CD4-positive, alpha-beta T cell treated with Interleukin-4 for 1 hour (primary cell): ENCODE measurements at places on chromosomes 6 and 20.

DNA sequence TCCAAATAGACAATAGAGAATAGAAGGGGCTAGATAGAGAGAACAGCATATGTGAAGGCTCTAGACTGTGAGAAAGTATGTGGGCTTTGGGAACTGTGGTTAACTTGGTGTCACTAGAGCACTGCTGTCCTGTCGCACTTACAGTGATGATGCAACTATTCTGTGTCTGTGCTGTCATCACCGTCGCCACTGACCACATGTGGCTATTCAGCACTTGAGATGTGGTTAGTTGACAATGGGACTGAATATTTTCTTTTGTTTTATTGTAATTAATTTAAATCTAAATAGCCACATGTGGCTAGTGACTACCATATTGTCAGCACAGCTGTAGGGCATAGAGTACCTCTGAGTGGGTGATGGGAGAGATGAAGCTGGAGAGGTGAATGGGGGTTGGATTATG lies 39.0 kb upstream of the IFNGR1 start:
- DNase-seq, result peak; percentile 65

DNA sequence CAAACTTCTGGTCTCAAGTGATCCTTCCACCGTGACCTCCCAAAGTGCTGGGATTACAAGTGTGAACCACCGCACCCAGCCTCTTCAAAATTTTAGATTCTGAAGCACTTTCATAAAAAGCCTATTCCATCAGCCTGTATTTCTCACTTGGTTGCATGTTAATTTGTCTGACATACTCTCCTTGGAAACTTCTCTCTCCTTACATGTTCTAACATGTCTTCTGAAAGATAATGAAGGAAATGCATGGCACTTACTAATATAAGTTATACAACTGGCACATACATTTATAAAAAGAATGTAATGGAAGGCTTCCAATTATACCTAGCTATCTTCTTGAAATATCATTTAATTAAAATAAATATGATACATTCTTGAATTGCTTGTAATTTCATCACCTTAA lies 597.5 kb downstream of the TBC1D32 start:
- DNase-seq, result no peak

GRCh38 chr6:163711615-163712565 lies 297.4 kb downstream of the QKI start:
- peak; percentile 9 for DNase-seq

GRCh38 chr6:151616091-151616513 lies 122.3 kb downstream of the CCDC170 start:
- no peak for DNase-seq

GRCh38 chr6:94673251-94673650 lies 904.1 kb upstream of the MANEA start:
- DNase-seq, result no peak

DNA sequence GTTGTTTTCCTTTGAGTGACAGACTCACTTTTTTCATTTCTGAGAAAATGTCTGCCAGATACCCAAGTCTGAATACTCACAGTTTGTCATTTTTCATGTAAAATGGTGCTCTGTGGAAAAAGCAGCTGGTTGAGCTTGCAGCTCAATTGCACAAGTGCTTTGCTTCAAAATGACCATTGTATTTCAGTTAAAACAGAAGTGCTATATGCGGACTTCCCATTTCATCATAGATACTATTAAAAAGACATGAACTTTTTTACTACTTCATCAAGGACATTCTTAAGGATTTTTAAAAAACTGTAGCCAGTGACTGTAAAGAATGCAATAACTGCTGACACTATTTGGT lies 61.5 kb downstream of the KCNS1 start:
- DNase-seq, result no peak

DNA sequence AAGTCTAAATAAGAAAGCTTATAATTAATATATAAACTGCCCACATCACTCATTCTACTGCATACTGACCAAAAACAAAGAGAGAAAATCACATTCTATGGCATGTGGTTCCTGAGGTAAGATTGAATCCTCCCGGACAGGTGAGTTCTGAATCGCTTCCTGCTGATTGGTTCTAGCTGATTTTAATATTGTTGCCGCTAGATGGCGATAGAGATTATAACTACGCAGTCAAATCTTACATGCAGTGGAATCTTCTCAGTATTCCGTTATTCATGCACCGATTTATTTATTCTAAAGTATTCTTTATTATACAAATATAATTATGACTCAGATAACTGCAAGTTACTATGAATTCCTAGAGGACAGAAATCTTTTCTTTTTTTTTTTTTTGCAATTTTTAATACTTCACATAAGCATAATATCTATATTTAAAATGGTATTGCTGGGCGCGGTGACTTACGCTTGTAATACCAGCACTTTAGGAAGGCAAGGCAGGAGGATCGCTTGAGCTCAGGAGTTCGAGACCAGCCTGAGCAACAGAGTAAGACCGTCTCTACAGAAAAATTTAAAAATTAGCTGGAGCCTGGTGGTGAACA lies 24.2 kb upstream of the TMX4 start:
- DNase-seq, result peak; percentile 76

DNA sequence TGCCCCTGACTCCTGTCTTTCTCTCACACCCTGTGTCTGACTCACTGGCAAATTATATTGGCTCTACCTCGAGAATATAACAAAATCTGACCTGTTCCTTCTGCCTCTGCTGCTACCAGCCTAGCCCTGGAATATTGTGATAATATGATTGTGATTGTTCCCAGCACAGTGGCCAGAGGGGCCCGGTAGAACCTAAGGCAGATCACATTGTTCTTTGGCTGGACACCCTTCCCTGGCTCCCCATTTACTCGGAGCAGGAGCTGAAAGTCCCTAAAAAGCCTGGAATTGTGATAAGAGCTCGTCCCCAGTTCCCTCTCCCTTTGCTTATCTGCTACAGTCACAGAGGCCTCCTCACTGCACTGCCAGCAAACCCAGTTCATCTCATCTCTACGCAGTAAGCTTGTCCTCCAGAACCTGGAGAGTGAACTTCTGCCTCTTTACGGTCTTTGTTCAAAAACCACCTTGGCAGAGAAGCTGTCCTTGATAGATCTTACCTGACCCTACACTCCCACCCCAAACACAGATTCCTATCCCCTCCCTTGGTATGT lies 21.8 kb downstream of the SERPINB6 start:
- no peak for DNase-seq

GRCh38 chr20:8301655-8302054 lies 169.6 kb downstream of the PLCB1 start:
- no peak for DNase-seq

- DNase-seq, result no peak
Observed at GRCh38 chr20:52924411-52925271, 47.5 kb upstream of the TSHZ2 start.

DNA sequence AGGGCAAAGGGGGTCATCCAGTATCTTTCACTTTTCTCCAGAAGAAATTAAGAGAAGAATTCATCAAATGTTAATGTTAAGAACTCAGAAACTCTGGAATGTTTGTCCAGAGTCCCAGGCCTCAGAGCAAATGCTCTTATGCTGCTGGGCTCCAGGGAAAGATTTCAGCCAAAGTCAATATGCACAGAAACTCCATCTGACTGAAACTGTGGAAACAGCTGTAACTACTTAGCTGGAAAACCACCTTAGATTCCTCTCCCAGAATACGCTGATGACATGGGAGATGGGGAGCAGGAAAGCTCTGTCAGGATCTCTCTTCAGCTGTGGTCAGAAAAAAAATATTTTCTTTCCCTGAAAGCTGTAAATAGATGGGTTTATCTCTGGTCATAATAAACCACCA lies 559.6 kb downstream of the RFPL4B start:
- no peak for DNase-seq

DNA sequence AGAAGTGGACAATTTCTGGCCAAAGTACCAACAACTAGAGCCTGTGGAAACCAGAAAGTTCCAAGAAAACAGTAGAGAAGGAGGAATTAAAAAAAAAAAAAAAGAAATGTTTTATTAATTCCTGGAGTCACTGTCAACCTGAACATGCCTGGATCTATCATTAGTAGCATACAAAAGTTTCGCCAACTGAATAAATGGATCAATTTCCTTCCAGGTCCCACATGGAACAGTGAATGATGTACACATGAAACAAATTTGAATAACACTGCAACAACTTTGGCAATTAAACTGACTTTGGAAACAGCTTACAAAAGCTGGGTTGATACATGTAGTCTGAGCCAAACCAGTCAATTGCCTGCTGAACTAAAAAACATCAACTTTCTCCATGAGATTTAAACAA lies 90.0 kb upstream of the HMGCLL1 start:
- no peak for DNase-seq

GRCh38 chr6:6927521-6928361 lies 180.0 kb upstream of the RREB1 start:
- peak; percentile 33 for DNase-seq

DNA sequence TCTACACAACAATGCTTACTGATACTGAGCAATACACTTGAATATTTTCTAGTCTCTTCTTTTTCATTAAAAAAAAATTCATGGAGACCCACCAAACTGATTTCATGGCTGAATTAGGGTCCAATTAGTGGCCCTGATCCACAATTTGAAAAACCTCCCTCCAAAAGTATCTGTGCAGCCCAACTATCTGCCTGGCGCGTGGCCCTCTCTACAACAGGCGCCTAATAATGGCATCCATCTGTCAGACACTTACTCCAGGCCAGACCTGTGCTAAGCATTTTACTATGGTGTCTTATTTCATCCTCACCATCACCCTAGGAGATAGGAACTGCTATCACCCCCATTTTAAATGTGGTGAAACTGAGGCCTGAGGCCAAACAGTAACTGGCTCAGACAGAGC lies 14.0 kb downstream of the TFEB start:
- DNase-seq, result no peak

GRCh38 chr20:47233333-47234188 lies 122.9 kb downstream of the ZMYND8 start:
- no peak for DNase-seq

DNA sequence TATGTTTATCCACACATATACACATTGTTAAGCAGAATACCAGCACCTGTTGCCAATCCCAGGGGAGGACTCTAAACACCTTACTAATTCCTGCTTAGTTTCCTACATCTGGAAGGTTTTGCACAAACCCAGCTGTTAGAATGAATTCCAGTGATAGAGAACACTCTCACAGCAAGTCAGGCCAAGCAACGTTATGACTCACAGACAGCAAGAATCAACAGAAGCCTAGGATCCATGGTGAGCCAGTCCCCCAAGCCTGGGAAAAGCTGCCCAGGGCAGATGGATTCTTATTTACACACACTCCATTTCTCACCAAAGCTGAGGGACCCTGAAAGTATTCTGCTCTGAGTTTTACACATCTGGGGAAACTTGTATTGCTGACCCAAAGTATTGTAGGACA lies 291.7 kb downstream of the SLC35F1 start:
- no peak for DNase-seq

DNA sequence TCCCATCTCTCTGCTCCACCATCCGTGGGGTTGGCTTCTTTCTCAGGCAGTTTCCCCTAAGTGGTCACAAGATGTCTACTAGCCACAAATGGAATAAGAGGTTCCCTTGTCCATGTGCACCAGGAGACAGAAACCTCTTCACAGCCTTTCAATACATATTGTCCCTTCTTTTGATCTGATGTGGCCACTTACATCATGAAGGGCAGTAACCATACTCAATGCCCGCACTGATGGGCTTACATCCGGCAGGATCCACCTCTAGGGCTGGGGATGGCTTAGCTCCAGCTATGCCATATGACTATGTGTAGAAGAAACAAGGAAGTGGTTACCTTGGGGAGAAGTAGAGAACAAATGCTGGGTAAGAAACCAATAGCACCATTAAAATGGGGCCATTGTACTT lies 64.4 kb downstream of the PLEKHG1 start:
- DNase-seq, result no peak

GRCh38 chr6:12751694-12752325 lies 35.2 kb downstream of the PHACTR1 start:
- DNase-seq, result peak; percentile 3

- DNase-seq, result no peak
Observed at GRCh38 chr6:53639520-53639919, 26.0 kb downstream of the KLHL31 start.

DNA sequence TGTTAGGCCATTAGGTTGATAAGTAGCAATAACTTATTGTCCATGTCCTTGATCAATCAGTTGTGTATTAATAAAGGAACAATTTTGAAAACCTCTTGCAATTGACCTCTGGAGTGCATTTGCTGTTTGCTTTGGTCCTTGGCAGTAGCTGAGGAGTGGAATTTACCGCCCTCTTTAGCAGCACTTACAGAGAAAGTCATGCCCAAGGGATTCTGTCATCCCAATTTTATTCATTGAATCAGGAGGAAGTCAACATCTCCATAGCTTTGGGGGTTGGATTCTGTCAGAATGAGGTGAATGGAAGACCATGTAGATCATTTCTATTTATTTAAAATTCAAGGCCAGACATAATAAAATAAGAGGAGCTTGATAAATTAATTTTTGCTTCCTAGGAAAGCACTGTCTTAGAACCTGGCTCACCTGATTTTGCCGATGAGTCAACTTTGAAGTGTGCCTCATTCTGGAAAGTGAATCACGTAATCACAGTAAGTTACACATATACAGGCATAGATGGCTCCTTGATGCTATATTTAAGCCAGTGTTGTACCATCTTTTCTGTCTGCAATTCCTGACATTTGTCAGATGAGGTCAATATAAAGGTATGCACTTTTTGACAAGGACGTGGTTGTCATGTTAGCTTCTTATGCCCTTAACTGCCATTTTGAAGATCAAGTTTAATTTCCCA lies 128.7 kb upstream of the MLIP start:
- DNase-seq, result no peak

- DNase-seq, result no peak
Observed at GRCh38 chr6:38233161-38233791, 406.5 kb downstream of the BTBD9 start.

- no peak for DNase-seq
Observed at GRCh38 chr6:124780623-124781022, 181.6 kb upstream of the RNF217 start.

GRCh38 chr6:98036344-98036923 lies 753.4 kb upstream of the MMS22L start:
- DNase-seq, result no peak

- no peak for DNase-seq
Observed at GRCh38 chr6:35181308-35181932, 32.3 kb upstream of the SCUBE3 start.

- no peak for DNase-seq
Observed at GRCh38 chr6:166825553-166826145, 130.7 kb downstream of the RNASET2 start.

- no peak for DNase-seq
Observed at GRCh38 chr20:51098284-51098810, 75.4 kb upstream of the KCNG1 start.

- no peak for DNase-seq
Observed at GRCh38 chr6:39937686-39938333, 3.5 kb upstream of the MOCS1 start.

DNA sequence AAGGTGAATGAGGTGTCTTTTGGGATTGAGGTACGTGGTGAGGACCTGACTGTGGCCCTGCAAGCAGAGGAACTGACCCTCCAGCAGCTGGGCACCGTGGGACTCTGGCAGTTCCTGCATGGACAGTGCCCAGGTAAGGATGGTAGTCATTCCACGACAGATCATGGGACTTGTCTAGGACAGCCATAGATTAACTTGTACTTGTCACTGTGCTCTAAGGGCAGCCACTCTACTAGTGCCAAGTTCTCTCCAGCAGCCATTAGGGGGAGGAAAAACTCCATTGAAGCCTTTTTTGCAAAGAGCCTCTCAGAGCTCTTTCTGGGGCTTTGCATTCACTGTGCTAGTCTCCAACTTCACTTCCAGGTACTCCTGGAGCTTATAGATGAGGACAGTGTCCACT lies 20.4 kb downstream of the TAF11 start:
- no peak for DNase-seq

GRCh38 chr6:85406641-85407075 lies 43.2 kb upstream of the NT5E start:
- DNase-seq, result no peak
